Tibial nerve (tissue), 4 donors: ENCODE measurements at places on chromosomes 12 and 14. TPM values are rescaled to one million over a fixed set of nuclear protein-coding genes. Genes with fewer than 3 reads are reported as not detected.

PPP4R4 gene
- 1.2 TPM for total RNA-seq

EMP1 gene
- 281 TPM for total RNA-seq

GPR84 gene
- total RNA-seq, result not detected

SSPN gene
- total RNA-seq, result 38.5 TPM

FOXM1 gene
- 0.59 TPM for total RNA-seq

KCNA5 gene
- total RNA-seq, result 2.2 TPM

ABCC9 gene
- 12.5 TPM for total RNA-seq

DNA sequence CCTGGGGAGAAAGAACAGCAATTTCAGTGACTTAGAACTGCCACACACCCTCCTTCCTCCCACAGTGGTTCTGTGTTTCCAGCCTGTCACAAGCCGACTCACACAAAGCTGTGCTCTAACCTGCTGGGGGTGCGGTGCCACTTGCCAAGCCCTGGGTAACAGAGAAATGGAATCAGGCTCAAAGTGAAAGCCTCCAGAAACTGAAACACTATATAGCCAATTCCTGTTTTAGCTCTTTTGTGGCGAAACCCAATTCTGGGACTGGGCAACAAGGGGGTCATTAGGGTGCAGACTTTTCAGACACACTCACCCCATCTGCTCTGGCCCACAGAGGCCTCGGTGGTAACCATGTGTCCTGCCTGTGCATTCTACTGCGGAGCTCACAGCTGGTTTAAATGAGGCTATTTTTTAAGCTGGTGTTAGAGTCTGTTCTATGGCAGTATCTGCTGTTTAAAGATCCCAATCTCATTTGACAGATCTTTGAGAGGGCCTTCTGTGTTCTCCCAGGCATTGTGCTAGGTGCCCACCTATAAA is 15.2 kb upstream of the ACTR6 start:
- peak overlapping the region; percentile 0 for H3K4me3 ChIP-seq
- H3K27me3 ChIP-seq, result no peaks in the 10 kb centered on the region
- H3K27ac ChIP-seq, result peak overlapping the region; percentile 48
- no peaks in the 10 kb centered on the region for H3K36me3 ChIP-seq

GRCh38 chr14:77864085-77864484 is 64.2 kb downstream of the ADCK1 start:
- H3K4me3 ChIP-seq, result no peak overlapping the region
- no peak overlapping the region for H3K27ac ChIP-seq
- no peak for DNase-seq
- no peaks in the 10 kb centered on the region for H3K36me3 ChIP-seq
- no peaks in the 10 kb centered on the region for H3K4me1 ChIP-seq

- no peak for DNase-seq
- H3K4me1 ChIP-seq, result peaks cover 9% of the 10 kb centered on the region
- no peak overlapping the region for H3K4me3 ChIP-seq
- no peaks in the 10 kb centered on the region for H3K36me3 ChIP-seq
- H3K27ac ChIP-seq, result no peak overlapping the region
- peaks cover 57% of the 10 kb centered on the region for H3K27me3 ChIP-seq
Measured at GRCh38 chr12:109709401-109709991, 4.1 kb upstream of the FAM222A start.

DNA sequence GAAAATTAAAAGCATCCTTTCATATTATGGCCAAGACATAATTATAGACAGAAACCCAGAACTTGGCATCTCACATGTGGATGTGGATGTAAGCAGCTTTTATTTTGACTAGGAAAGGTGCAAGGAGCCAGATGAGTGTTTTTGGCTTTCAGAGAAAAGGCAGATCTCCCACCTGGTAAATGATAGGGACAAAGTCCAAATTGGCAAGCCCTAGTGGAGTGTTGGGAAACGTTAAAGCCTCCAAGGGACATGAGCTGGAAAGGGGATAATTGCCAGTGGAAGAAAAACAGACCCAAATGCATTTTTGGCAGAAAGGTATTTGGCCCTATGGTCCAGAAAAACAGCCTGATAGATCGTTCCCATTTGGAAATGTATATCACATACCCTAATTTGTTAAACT is 60.1 kb downstream of the KLHL28 start:
- H3K4me1 ChIP-seq, result no peaks in the 10 kb centered on the region
- H3K4me3 ChIP-seq, result no peak overlapping the region
- no peak overlapping the region for H3K27ac ChIP-seq
- no peak for DNase-seq

DNA sequence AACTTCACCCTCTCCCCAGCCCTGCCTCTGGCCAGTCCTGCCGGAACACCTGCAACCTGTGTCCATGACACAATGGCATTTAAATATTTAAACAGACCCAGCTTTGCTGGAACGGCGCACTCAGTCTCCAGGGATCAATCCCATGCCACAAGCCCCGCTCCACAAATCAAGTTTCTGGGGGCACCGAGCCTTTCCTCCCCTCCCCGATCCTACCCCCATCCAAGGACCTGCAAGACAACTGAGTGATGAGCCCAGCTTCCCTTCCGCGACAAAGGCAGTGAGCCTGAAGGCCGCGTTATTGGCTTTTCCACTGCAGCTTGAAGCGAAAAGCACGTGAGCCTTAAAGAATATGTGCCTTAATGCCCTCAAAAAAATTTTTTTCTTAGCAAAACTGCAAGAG is 185.7 kb downstream of the DPF3 start:
- H3K36me3 ChIP-seq, result no peaks in the 10 kb centered on the region
- H3K4me3 ChIP-seq, result no peak overlapping the region
- no peaks in the 10 kb centered on the region for H3K27me3 ChIP-seq
- no peak overlapping the region for H3K27ac ChIP-seq
- DNase-seq, result no peak

DNA sequence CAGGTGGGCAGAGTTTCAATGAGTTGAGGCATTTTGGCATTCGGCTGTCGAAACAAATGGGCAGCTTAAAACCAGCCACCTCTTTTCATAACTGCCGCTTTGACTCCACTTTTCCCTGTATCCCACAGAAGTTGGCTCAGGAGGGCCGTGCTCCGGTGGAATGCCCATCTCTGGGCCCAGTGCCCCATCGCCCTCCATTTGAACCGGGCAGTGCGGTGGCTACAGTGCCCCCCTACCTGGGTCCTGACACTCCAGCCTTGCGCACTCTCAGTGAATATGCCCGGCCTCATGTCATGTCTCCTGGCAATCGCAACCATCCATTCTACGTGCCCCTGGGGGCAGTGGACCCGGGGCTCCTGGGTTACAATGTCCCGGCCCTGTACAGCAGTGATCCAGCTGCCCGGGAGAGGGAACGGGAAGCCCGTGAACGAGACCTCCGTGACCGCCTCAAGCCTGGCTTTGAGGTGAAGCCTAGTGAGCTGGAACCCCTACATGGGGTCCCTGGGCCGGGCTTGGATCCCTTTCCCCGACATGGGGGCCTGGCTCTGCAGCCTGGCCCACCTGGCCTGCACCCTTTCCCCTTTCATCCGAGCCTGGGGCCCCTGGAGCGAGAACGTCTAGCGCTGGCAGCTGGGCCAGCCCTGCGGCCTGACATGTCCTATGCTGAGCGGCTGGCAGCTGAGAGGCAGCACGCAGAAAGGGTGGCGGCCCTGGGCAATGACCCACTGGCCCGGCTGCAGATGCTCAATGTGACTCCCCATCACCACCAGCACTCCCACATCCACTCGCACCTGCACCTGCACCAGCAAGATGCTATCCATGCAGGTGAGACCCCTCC is 5.0 kb upstream of the RNU7-1 start:
- DNase-seq, result no peak
- peak overlapping the region; percentile 96 for H3K27ac ChIP-seq
- peak overlapping the region; percentile 80 for H3K4me3 ChIP-seq
- H3K36me3 ChIP-seq, result no peaks in the 10 kb centered on the region
- H3K27me3 ChIP-seq, result no peaks in the 10 kb centered on the region

- no peaks in the 10 kb centered on the region for H3K4me1 ChIP-seq
- no peak overlapping the region for H3K4me3 ChIP-seq
- no peak overlapping the region for H3K27ac ChIP-seq
- no peaks in the 10 kb centered on the region for H3K36me3 ChIP-seq
- H3K27me3 ChIP-seq, result no peaks in the 10 kb centered on the region
Measured at GRCh38 chr12:44972746-44973421, 78.0 kb downstream of the DBX2 start.

GRCh38 chr12:14537088-14537487 is 30.6 kb downstream of the PLBD1 start:
- H3K36me3 ChIP-seq, result peaks cover 15% of the 10 kb centered on the region
- H3K27me3 ChIP-seq, result no peaks in the 10 kb centered on the region
- H3K4me1 ChIP-seq, result no peaks in the 10 kb centered on the region

DNA sequence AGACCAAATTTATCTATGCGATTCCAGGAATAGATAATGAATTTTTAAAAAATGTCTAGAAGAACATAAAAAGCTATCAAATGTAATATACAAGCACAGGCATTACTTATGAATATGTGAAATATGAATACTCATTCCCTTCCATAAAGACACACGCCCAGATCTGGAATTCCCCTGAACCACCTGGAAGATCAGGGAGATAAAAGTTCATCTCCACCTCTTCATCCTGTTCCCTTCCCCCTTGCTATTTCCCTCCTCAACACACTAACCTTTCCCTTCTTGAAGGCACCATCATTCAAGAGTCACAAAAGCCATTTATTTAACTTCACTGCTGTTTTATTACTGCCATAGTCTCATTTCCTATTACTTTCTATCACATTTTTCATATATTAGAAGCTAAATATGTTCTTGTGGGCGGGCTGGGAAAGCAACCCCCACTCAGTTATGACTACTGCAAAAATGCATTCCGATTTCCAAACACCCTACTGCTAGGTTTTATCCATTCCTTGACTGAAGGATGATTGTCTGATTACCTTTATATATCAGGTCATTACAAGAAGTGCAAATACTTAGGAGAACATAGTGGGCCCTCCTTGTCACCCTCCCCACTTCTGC is 16.1 kb downstream of the FGD6 start:
- no peaks in the 10 kb centered on the region for H3K27me3 ChIP-seq
- no peaks in the 10 kb centered on the region for H3K36me3 ChIP-seq
- H3K4me1 ChIP-seq, result no peaks in the 10 kb centered on the region
- no peak overlapping the region for H3K4me3 ChIP-seq

GRCh38 chr12:26378711-26379110 is 183.3 kb downstream of the SSPN start:
- no peaks in the 10 kb centered on the region for H3K36me3 ChIP-seq
- H3K27me3 ChIP-seq, result no peaks in the 10 kb centered on the region

DNA sequence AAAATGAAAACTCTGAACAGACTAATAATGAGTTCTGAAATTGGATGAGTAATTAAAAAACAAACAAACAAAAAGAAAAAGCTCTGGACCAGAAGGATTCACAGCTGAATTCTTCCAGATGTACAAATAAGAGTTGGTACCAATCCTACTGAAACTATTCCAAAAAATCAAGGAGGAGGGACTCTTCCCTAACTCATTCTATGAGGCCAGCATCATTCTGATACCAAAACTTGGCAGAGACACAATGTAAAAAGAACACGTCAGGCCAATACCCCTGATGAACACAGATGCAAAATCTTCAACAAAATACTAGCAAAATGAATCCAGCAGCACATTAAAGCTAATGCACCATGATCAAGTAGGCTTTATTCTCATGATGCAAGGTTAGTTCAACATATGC is 183.9 kb upstream of the CNOT2 start:
- no peaks in the 10 kb centered on the region for H3K4me1 ChIP-seq
- H3K27ac ChIP-seq, result no peak overlapping the region
- H3K27me3 ChIP-seq, result no peaks in the 10 kb centered on the region
- H3K4me3 ChIP-seq, result no peak overlapping the region

- H3K4me1 ChIP-seq, result no peaks in the 10 kb centered on the region
- no peak for DNase-seq
- H3K4me3 ChIP-seq, result no peak overlapping the region
- H3K27me3 ChIP-seq, result no peaks in the 10 kb centered on the region
- no peak overlapping the region for H3K27ac ChIP-seq
Measured at GRCh38 chr14:74504412-74504811, 10.8 kb downstream of the ISCA2 start.

DNA sequence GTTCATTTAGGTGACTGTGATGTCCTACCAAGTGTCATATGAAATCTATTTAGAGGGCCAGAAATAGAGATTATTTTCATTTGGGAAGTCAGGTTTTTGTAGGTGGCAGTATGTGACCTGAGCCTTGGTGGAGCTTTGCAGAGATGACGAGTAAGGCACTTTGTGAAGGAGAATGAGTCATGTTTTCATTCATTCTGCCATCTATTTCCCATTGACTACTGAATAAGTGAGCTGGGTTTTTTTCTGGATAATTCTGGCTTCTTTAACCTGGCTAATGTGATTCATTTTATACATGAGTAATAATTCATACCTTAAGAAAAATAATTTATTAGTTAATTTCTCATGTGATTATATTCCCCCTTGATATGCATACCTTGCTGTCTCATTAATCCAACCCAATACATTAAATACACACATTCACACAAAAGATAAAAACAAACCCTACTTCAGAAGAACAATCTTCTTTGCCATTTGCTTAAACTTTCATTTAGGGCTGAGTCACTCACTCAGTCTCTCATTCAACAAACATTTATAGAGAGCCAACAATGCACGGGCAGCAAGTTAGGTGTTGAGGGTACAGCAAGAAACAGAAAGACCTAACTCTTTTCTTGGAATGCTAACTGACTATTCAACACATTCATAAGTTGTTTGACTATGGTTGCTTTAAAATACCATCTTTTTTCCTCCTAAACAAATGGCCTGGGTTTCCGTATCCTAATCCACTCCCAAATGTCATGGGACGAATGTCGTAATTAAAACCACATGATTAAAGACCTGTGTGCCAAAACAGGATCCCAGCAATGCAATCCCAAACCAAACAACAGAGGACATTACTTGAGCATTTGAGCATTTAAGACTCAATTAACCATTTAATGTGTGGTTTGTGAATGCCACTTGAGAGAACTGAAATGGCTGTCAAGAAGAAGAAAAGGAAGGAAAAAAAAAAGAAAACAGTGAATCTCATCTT is 78.0 kb downstream of the KITLG start:
- H3K4me3 ChIP-seq, result no peak overlapping the region
- H3K27ac ChIP-seq, result no peak overlapping the region
- H3K36me3 ChIP-seq, result peaks cover 32% of the 10 kb centered on the region

DNA sequence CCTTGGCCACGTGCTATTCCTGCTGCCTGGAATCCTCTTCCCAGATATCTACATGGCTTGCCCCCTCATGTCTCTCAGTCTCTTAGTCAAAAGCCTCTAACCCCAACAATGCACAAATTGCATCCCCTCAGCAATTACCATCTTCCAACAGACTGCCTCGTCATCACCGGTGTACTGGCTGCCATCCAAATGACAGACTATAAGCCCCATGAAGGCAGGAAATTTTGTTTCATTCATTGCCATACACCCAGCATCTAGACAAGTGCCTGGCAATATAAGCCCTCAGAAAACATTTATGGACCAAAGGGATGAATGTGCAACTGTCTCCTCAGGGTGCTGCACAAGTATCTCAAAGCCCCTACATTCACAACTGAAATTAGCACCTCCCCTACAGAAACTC is 5.8 kb downstream of the GLT8D2 start:
- peaks cover 11% of the 10 kb centered on the region for H3K36me3 ChIP-seq
- no peak overlapping the region for H3K27ac ChIP-seq
- no peaks in the 10 kb centered on the region for H3K27me3 ChIP-seq
- H3K4me1 ChIP-seq, result peaks cover 22% of the 10 kb centered on the region
- DNase-seq, result no peak
- no peak overlapping the region for H3K4me3 ChIP-seq
